ENCODE measurements at places on chromosomes 16 and 17.
A peak's percentile ranks its signal among the peaks of the same experiment; 100 is the strongest.

DNA sequence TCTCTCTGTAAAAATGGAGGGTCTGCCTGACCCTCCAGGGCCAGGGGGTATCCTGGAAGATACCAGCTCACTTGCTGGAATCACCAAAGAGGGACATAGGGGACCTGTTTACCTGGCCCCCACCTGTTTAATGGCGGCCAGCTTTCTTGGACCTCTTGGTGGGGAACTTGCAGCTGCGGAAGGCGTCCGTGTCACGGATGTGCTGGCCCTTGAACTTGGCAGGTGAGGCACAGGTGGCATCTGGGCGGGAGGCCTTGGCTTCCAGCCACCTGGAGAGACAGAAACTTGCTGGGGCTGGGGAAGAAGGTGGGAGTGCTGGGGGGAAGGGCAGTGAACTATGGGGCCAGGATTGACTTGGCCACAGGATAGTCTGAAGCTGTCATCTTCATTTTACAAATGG is 3.5 kb downstream of the CHAD start:
- DNase-seq = no peak

- DNase-seq = no peak
Observed at GRCh38 chr16:8893426-8893825, 11.3 kb downstream of the LITAFD start.

DNA sequence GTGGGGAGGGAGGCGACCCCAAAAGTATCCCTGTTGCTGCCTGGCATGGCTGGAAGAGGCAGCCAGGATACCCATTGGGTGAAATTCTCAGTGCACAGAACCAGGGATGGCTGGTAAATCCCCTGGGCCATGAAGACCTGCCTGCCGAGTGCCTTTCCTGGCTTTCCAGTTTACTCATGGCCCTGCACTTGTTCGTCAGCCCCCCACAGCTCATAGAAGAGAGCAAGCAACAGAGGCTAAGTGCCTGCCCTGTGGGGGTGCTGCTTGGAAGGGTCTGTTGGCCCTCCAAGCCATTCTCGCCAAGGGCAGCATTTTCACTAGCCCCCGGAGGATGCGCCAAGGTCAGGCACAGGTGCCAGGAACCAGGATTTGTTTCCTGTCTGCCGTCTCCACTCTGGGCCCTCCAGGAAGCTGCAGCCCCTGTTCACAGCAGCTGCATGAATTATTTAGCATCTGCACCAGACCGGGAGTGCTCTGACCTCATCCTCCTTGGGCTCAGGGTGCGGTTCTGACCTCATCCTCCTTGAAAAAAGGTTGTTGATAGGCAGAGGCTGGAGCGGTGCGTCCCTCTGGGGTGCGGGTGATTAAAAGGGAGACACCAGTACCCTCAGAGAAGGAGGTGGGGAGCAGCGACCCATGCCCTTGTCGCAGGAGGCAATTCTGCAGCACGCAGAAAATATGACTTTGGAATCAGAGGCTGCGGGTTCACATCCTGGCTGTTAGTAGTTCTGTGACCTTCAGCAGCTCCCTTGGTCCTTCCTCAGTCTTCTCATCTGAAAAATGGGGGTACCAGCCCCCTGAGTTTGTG is 14.2 kb upstream of the CD300A start:
- DNase-seq = no peak

GRCh38 chr17:64385187-64386083 is 5.2 kb downstream of the PECAM1 start:
- no peak for DNase-seq

- no peak for DNase-seq
Observed at GRCh38 chr17:8701754-8702153, 42.9 kb downstream of the CCDC42 start.

- no peak for DNase-seq
Observed at GRCh38 chr17:2064147-2064489, 9.2 kb downstream of the HIC1 start.

GRCh38 chr16:6636457-6636856 is 696.2 kb upstream of the RBFOX1 start:
- no peak for DNase-seq

GRCh38 chr16:81451753-81452680 is 7.4 kb downstream of the CMIP start:
- DNase-seq = no peak

DNA sequence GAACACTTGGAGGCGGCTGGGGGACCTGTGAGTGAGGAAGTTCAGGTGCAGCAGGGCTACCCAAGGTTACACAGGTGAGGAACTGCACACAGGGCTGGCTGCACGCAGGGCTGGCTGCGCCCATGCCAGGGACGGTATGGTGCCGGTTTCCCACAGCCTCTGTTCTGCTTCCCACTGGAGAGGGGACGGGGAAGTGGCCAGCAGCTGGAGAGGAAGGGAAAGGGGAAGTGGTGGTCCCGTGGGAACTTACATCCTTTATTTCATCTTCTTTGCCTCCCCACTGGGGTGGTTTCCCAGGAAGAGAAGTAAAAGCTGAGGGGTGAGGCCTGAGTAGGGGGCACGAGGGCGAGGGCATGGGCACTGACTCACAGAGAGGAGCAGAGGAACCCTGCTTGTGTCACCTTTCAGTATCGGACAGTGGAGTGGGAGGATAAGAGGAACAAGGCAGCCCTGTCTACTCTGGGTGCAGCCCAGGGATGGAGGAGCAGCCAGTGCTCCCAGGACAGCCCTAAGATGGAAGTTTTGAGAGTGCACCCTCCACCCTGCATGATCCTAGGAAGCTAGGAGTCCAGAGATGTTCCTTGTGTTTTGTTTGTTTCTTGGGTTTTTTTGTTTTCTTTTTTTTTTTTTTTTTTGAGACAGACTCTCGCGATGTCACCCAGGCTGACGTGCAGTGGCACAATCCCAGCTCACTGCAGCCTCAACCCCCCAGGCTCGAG is 25.5 kb upstream of the CDH1 start:
- DNase-seq = peak; percentile 8

GRCh38 chr16:50103764-50104163 is 38.0 kb downstream of the HEATR3 start:
- DNase-seq = no peak

- DNase-seq = no peak
Observed at GRCh38 chr17:50728112-50728429, 8.7 kb downstream of the LUC7L3 start.

DNA sequence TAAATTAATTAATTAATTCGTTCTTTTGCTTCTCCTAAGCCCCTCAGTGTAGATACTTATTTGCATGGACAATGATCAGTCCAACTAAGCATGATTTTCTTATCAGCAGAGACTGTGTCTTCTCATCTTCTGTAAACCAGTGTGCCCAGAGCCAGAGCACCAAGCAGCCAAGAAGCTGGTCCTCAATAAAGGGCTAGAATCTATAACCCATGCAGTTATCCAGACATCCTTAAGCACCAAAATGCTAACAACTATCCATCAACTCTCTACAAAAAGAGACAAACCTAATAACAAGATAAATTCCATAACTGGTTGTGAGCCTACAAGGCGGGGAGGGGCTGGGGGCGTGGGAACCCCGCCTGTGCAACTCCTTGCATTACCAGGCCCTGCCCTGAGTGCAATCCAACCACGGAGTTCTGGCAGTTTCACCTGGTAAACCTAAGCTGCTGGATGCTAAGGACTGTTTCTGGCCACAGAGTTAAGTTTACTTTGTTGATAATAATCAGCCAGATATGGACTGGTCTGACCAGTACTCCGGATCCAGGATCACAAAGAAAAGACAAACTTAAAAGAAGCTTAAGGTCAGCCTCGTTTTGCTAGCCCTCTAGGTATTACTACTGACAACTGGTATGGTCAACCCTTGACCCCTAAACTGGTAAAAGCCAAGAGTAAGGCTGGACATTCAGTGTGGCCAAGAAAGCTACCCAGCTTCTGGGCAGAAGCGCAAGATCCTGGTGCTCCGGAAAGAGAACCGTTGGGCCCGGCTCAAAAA is 51.5 kb downstream of the ZFHX3 start:
- no peak for DNase-seq

GRCh38 chr16:89391-90302 is 11.6 kb downstream of the MPG start:
- DNase-seq = no peak

DNA sequence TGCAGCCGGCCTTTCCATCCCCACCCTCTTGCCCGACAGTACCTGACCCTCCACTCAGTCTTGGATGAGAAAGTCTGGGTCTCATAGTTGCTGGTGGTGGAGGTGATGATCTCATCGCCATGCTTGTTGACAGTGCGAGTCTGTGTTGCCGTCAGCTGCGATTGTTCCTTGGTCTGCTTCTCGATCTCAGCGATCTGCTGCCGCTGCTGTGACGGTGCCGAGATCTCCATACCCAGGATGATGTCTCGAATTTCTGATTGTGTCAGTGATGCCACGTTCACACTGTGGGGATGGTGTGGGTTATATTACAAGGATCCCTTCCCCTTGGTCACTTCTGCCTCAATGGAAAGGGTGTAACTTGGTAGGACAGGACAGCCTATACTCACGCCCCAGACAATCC is 4.1 kb upstream of the RILP start:
- DNase-seq = no peak

DNA sequence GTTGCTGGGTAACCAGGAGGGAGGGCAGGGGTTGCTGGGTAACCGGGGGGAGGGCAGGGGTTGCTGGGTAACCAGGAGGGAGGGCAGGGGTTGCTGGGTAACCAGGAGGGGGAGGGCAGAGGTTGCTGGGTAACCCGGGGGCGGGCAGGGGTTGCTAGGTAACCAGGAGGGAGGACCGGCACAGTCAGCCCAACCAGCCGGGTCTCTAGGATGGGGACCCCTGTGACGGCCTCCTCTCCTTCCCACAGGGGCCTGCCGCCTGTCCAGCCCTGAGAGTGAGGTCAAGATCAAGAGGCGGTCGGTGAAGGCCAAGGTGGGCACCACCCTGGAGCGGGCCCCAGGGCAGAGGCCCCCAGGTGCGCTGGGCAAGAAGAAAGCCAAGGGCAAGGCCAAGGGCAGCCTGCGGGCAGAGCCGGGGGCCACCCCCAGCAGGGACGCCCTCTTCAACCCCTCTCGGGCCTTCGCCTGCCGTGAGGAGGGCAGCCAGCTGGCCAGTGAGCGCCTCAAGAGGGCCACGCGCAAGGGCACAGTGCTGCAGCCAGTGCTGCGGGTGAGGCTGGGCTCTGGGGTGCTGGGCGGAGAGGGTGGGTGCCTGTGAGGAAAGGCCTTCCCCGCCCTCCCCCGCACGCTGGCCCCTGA is 54.6 kb downstream of the ACTG1 start:
- no peak for DNase-seq

DNA sequence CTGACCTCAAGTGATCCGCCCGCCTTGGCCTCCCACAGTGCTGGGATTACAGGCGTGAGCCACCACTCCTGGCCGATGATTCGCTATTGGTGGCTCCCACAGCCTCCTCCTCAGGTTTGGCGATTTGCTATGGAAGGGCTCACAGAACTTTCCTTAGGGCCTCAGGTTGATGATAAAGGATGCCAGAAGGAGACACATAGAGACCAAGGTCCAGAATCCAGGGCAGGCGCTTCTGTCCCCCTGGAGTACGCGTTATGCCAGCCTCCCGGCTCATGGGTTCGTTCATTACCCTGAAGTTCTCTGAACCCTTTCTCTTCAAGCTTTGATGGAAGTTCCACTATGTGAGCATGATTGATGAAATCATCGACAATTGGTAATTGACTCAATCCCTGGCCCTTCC is 19.9 kb downstream of the LGALS3BP start:
- no peak for DNase-seq

DNA sequence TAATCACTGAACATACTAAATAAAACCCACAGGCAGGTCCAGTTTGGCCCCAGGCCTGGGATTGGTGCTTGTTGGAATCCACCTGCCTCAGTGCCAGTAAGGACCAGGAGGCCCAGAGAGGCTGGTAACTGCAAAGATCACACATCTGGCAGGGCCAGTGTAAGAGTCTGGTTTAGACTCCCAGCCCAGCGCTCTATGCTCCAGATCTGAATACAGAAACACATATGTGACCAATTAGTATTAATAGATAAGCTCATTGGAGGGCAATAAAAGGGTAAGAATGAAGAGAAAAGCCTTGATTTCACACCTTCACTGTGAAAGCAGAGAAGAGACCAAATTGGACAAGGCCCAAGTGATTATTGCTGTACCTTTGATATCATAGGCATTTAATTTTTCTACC is 13.6 kb upstream of the CCDC182 start:
- DNase-seq = no peak

GRCh38 chr17:37339321-37339720 is 36.5 kb upstream of the C17orf78 start:
- DNase-seq = no peak

GRCh38 chr16:65833171-65833871 is 533.2 kb upstream of the CDH5 start:
- DNase-seq = no peak

GRCh38 chr16:9048302-9048700 is 43.1 kb upstream of the HAPSTR1 start:
- no peak for DNase-seq

DNA sequence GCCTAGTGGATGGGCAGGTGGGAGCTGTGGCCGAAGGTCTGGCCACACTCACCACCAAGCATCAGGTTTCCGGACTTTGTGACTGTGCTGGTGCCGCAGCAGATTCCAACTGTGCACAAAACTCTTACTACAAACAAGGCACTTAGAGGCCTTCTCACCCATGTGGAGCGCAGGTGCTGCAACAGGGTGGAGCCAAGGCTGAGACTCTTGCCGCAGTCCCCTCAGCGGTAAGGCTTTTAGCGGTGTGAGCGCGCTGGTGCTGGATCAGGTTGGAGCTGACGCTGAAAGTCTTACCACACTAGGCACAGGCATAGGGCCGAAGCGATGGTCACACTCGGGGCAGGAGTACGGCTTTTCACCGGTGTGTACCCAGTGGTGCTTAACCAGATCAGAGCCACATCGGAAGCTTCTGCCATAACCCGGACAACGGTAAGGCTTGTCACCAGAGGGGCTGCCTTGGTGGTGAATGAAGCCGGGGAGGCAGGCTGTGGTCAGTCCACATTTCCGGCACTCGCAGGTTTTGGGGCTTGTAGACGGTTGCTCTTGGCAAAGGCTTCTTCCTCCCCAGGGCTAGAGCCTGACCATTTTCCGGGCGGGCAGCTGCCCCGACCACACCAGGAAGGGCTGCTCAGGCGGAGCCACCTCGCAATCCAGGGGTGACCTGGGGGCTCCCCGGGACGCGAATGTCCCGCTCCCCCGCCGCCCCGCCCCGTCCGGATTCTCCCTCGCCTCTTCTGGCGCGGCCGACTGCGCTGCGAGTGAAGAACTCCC is 1.0 kb upstream of the ARMC5 start:
- DNase-seq = no peak

- peak; percentile 20 for DNase-seq
Observed at GRCh38 chr17:58278661-58279015, 2.1 kb downstream of the MPO start.

GRCh38 chr17:68398691-68399637 is 58.3 kb downstream of the WIPI1 start:
- DNase-seq = no peak

DNA sequence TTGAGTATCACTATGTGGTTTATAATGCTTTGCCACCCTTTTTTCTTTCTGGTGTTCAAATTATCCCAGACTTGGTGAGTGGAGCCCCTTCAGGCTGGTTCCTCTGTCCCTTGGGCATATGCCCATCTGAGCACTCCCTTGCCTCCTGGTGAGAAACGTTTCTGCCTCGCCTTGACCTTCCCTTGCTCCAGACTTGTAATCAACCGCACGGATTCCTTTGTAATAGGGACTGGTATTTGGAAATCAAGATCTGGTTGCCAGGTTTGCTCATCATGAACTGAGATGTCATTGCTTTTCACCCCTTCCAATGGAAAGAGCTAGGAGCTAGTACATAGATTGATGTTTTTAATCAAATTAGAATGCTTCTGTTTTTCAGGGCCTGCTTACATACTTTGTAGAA is 43.7 kb downstream of the SEC14L1 start:
- DNase-seq = no peak

Measured in substantia nigra (tissue), 51 donors.